Left renal cortex interstitium (tissue), 4 donors: ENCODE measurements at places on chromosomes 3 and 15.

DNA sequence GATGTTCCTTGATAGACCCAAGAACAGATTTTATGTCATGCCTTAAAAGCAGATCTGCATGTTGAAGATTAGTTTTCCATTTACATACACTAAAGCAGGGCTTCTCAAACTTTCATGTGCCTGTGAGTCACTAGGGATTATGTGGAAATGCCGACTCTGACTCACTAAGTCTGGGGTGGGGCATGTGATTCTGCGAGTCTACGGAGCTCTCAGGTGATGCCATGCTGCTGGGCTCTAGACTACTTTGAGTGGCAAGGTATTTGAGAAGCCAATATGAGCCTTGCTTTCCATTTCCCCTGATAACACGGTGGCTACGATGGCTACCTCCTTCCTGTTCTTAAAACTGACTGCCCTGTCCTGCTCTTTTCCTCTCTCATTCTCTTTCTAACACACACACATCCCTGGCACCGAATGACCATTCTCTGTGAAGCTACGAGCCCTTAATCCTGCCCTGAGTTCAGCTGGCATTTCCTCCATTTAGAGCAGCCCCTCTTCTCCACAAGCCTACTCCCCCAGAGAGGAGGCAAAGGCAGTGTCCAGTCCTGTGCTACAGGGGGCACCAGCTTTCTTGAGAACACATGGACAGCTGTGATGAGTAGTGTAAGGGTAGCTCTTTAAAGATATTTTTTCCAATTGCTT, 39.7 kb upstream of the PYGO1 start:
- no peak for DNase-seq

DNA sequence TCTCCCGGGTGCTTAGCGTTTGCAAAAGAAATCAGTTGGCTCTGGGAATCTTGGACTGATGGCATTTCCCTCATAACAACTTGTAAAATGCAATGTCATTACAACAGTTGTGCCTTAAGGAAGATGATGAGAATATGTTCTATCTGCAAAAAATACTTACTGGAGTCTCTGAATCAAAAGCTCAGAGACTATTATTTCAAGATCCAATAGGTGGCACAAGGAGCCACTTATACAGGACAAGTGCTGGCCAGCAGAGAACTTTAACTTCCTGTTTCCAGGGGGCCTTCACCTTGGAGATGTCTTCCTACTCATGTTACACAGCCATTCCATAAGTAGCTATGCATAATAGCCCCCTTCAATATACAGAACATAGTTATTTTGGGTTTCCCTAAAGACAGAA, 8.9 kb upstream of the RPS27L start:
- DNase-seq = no peak

DNA sequence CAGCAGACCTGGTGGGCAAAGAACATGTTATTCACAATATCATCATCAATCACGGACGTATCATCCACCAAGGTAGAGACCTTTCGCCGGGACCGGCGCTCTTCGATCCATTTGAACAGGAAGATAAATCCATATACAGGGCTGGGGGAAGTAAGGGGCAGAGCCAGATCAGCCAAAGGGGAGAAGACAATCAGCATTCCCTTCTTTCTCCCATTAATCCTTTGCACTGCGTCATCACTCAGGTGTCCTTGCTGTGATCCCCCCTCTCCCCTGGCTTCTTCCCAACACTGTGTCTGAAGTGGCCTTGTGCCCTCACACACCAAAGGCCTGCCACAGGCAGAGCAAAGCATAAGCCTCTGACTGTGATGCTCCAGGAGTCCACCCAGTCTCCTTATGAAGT, 36.4 kb downstream of the SEMA3G start:
- DNase-seq = no peak

GRCh38 chr15:100842756-100843730, 36.6 kb upstream of the ALDH1A3 start:
- DNase-seq = no peak

GRCh38 chr3:143637133-143637532, 211.1 kb downstream of the SLC9A9 start:
- DNase-seq = no peak

DNA sequence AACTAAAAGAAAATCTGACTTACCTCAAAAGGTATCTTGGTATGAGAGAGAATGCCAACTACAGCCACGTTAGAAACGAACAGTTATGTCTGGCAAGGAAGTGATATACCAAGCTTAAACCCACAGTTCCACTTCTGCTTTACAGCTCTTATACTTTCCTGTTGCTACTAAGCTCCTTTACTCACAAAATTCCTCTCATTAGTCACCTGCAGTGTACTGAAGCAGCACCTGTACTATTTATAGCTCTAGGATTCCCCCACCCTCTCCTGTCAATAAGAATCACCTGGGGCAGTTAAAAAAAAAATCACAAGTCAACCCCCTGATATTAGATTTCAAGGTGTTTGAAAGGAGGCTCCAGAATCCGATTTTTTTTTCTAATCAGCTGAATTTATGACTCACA, 2.9 kb upstream of the TMEM266 start:
- DNase-seq = no peak

DNA sequence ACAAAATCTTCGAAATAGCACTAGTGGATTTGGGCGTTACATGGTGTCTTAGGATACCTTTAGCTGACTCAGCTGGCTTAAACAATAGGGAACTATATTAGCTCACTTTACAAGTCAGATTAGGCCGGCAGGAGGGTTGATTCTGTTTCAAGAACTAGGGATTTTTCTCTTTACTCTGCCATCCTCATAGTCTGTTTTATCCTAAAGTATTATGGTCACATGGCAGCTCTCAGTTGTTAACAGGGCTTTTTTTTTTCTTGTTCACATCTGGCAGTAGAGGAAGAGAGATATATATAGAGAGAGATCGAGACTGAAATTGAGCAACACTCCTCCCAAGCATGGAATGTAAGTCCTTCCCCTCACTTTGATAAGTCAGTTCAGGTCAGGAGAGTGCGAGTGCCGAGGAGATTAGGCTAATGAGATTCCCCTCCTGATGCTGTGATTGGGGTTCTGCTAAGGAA, 32.9 kb downstream of the CHP1 start:
- DNase-seq = no peak

DNA sequence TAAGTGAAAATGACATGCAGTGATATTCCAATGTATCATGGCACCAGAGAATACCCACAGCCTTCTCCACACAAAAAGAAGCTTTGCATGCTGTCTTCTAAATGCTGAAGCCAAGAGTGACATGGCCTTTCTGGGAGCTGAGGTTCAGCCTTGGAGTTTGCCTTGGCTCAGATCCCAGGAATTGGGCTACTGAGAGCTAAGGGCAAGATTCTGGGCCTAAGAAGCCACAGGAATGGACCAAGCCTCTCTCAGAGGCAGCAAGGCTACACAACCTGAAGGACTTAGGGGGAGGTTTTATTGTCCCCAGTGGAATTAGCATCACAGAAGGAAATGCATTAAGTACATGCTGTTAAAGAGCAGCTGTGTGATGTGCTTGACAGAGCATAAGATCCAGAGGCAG, 1078.5 kb downstream of the TUSC7 start:
- DNase-seq = no peak
